Cortex of kidney (tissue), 1 donor: ENCODE measurements at places on chromosomes 7 and 10.

- DNase-seq = no peak
Measured at GRCh38 chr7:69843653-69844052, 245.4 kb downstream of the AUTS2 start.

DNA sequence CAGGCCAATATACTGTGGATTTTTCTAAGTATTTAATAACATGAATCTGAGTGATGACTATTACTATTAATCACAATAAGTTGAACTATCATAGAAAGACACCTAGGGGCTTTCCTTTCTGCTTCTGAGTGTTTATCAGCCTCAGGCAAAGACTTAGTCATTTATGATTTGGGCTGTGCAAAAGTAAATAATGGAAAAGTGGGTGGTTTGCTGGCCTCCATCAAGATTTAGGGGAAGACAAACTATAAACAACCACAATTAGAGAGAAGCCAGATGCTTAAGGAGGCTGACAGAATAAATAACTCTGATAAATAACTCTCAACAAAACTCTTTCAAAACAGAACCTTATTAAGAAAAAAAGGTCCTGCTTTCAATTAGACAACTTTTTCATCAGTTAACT is 64.7 kb downstream of the MACC1 start:
- DNase-seq = no peak

- no peak for DNase-seq
Measured at GRCh38 chr7:19364950-19365349, 219.7 kb upstream of the FERD3L start.

GRCh38 chr7:24891311-24891735 is 88.7 kb downstream of the OSBPL3 start:
- no peak for DNase-seq

GRCh38 chr10:93245147-93245546 is 171.5 kb downstream of the CYP26A1 start:
- DNase-seq = no peak

DNA sequence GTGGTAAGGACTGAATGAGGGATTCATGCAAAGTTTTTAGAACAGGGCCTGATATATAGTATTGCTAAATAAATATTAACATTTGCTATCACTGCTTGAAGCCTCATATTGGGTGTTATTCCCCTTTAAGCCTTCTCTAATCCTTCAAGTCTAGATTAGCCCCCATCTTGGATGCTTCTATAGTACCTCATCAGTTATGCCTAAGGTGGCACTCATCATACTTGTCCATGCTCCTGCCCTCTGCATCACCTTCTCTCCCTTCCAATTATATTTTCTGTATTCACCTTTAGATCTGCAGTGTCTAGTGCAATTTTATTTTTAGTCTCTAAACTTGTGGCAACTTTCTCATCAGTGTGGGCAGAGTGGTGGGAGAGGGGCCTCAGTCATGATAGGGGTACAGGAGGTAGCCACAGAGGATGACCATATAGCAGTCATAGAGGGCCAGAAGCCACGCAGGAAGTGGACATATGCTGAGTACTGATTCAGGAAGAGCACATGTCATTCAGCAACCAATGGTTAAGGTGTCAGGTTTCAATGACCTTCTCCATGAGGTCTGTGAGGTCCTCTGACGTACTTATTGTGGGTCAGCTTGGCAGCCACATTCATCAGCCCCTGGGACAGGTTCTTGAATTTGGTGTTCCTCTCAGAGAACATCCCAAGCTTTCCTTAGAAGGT is 2.5 kb downstream of the ENTPD1 start:
- no peak for DNase-seq

GRCh38 chr7:341841-342638 is 52.1 kb downstream of the FOXL3 start:
- no peak for DNase-seq

DNA sequence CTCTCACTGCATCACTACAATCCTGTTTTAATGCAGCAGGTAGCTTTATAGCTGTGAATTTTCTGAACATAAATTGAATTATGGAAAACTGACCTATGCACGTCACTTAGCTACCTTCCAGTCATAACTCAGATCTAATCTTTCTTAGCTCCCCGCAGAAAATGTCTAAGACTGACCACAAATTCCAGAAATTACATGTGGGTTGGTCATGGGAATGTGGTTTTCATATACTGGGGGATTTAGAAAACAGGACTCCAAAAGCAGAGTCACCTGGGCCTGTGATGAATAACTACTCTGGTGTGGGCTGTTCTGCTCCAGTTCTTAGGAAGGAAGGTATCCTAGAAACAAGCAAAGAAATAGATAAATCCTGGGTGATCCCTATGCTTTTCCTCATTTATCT is 178.4 kb upstream of the LRRTM3 start:
- DNase-seq = no peak

GRCh38 chr10:8216893-8217292 is 162.4 kb downstream of the GATA3 start:
- no peak for DNase-seq

- DNase-seq = no peak
Measured at GRCh38 chr7:826230-826917, 5.9 kb upstream of the SUN1 start.

GRCh38 chr7:108001764-108002725 is 916 bp downstream of the LAMB1 start:
- no peak for DNase-seq

DNA sequence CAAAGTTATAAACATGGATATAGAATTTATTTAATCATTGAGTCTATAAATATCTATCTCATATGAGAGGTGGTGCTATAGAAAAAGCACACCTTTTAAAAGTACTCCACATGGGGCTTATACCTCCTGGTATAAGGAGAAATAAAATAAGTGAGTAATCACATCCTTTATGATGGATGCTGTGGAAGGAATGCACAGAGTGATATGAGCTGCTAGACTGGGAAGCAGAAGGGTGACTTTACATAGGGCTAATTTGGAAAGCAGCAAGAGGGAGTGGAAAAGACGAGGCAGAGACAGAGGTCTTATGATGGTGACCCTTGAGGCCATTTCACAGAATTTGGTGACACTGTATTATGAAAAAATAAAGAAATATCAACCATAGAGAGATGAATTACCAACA is 59.4 kb upstream of the AHR start:
- no peak for DNase-seq

DNA sequence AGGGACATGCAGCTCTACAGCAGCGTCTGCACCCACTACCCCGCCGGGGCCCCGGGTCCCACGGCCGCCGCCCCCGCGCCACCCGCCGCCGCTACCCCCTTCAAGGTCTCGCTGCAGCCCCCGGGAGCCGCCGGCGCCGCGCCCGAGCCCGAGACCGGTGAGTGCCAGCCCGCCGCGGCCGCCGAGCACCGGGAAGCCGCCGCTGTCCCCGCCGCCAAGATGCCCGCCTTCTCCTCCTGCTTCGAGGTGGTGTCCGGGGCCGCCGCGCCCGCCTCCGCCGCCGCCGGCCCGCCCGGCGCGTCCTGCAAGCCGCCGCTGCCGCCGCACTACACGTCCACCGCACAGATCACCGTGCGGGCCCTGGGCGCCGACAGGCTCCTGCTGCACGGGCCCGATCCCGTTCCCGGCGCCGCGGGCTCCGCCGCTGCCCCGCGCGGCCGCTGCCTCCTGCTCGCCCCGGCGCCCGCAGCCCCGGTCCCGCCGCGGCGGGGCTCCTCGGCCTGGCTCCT is 631 bp downstream of the OTUD1 start:
- peak; percentile 21 for DNase-seq

DNA sequence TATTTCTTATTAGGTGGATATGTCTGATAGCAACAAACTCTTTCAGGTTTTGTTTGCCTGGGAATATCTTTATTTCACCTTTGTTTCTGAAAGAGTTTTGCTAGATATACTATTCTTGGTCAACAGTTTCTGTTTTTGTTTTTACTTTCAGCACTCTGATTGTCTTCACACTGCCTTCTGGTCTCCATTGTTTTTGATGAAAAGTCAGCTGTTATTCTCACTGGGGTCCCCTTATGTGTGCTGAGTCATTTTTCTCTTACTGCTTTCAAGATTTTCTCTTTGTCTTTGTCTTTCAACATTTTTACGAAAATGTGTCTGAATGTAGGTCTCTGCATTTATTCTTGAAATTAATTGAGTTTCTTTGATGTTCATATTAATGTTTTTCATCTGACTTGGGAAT is 15.2 kb upstream of the RASSF4 start:
- no peak for DNase-seq
